GM18507 (cell line): ENCODE measurements at places on chromosomes 12 and 14.

GRCh38 chr14:81519200-81520011 is 14.2 kb downstream of the SEL1L start:
- no peak for DNase-seq

DNA sequence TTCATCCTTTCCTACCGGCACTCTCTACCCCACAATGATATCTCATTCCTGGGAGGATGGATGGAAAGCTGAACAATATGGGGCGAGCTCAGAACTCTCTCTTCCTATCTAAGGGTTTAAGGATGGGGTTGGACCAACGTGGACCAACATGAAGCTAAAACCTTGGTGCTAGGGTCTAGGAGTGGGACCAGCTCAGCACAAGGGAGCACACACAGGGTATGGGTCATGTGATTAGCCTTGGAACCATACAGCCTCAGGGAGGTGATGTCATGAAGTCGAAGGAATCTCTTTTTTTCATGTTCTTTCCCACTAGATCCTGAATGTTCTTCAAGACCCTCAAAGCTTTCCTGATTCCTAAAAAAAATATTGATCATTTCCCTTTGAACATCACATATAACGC is 3.3 kb downstream of the GUCY2C start:
- no peak for DNase-seq

DNA sequence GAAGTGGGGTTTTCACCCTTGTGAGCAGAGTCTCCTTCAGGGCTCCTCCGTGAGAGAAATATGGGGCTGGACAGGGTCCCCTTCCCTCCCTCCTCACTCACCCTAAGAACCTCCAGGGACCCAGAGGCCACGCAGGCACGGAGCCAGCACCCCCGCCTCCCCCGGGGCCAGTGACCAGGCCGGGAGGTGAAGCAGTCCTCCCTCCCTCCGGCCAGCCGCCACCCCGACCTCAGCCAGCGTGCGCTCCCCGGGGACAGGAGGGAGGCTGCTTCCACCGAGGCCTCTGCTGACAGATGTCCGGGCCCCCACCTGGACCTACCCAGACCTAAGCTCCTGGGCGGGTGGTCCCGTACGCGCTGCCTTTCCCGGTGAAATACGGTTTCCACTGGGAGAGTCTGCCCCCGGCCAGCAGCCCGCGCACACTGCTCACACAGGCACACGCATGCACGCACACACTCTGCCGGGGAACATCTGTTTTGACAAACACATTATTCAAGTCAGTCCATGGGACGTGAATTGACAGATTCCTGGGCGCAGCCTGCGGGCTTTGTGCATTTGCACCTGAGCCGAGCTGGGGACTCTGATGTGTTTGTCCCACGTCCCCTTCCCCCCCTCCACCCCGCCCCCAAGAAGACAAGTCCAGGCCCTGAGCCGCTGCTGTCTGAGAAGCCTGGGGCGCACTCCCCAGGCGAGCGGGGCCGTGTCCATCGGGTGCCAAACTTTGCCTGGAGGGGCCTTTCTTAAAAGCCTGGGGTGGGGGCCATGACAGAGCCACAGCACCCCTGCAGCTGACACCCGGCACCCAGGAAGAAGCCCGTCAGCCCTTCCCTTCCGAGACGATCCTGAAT is 725 bp downstream of the RIMBP2 start:
- no peak for DNase-seq

- no peak for DNase-seq
Observed at GRCh38 chr12:19654650-19655376, 215.5 kb downstream of the AEBP2 start.
